ENCODE measurements at places on chromosomes 3 and 15. TPM values are rescaled to one million over a fixed set of nuclear protein-coding genes. Genes with fewer than 3 reads are reported as not detected.

CYFIP1 gene
- 89.6 TPM for total RNA-seq

SHF gene
- total RNA-seq, result 4.4 TPM

RUBCN gene
- 20.7 TPM for total RNA-seq

CYP1A1 gene
- total RNA-seq, result 1.4 TPM

HYAL1 gene
- total RNA-seq, result 0.72 TPM

SYNPR gene
- total RNA-seq, result not detected

- no peak for DNase-seq
Observed at GRCh38 chr3:25962255-25962654, 172.4 kb downstream of the OXSM start.

DNA sequence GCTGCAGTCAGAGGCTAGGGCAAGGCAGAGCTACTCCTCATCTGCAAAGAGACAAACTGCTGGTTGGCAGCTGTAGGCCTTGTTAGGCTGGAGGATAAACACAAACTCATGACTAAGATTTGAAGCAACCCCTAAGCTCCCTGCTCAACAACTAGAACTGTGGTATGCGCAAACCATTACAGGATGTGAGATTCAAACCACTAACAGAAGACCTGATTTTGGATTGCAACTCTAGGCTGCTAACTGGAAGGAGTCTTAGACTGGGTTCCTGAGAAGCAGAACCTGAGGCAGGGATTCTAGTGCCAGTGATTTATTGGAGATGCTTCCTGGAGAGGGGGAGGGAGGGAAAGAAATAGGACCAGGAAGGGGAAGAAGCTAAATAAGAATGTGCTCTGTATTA is 22.5 kb downstream of the CCR4 start:
- DNase-seq, result no peak

DNA sequence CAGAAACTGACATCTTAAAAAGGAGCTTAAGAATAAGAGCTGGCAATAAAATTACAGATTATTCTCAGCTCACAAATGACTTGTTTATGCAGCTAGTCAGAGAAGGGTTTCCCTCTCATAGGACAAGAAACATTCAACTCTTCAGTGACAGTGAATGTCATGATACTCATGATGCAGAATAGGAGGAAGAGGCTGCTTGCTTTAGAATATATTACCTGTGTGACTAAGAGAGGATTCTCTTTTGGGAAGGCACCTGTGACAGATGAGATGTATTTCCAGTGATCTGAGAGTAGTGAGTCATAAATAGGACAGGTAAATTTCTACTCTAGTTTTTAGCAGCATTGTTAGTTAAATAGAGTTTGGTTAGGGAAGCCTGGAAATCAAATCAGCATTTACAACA is 39.9 kb downstream of the RASA2 start:
- no peak for DNase-seq

GRCh38 chr3:23735535-23736326 is 70.0 kb upstream of the UBE2E1 start:
- peak; percentile 30 for DNase-seq

DNA sequence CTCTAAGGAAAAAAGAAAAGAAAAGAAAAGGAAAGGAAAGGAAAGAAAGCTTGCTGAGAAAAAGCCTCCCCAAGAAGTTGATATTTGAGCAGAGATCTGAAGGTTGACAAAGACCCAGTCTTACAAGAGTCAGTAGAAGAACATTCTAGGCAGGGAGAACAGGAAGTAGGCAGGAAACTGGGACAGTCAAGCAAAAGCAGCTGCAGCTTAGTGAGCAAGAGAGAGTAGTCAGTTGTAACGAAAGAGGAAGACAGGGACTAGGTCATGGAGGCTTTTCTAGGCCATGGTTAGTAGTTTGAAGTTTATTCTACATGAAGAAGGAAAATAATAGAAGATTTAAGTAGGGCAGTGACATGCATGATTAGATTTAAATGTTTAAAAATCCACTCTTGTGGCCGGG is 31.8 kb upstream of the KLHL6 start:
- DNase-seq, result no peak

GRCh38 chr15:29924750-29925149 is 102.5 kb upstream of the TJP1 start:
- DNase-seq, result peak; percentile 74

DNA sequence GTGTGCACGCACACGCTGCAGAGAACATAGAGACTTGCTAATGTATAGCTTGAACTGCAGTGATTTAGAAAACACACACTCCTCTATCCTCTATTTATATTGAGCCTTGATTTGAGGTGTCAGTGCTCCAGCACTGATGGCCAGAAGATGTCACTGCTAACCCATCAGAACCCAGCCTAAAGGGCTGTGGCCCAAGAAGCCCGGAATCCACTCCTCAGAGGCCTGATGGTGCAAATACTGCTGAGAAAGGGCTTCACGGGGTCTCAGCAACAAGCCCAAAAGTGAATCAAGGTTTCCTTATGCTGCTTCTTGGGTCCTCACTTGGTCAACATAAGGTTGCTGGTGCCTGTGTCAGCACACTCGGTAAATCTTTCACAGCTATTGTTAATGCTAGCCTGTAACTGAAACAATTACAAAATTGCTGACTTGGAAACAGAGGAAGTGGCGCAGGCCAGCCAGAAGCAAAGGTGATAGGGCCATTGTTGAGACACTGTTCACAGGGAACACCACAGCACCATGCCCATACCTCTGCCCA is 60.3 kb downstream of the HEG1 start:
- peak; percentile 55 for DNase-seq

GRCh38 chr3:177307826-177308225 is 110.5 kb upstream of the TBL1XR1 start:
- DNase-seq, result no peak

Measured in RPMI7951 (cell line).